ENCODE measurements at places on chromosomes 4 and X. TPM values are rescaled to one million over a fixed set of nuclear protein-coding genes. Genes with fewer than 3 reads are reported as not detected.

GRCh38 chr4:187480146-187481145 is 515.1 kb upstream of the ZFP42 start:
- DNase-seq = peak; percentile 47

The CFAP299 gene
- not detected for total RNA-seq

The GPR119 gene
- total RNA-seq = 1.2 TPM

DNA sequence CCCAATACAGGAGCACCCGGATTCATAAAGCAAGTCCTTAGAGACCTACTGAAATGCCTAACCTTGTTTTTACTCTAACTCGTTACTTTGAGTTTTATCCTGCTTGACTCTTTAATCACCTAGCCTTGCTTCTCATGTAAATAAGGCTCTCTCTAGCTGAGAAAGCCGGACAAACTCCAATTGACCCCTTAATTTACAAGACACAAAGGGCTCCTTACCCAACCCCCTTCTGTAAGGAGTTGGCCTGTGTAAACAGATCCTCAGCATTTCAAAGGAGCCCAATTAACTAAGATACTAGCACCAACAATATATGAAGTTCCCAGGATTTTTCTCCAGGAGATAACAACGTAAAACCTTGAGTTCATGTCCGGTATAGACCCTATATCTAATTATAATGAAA is 61.7 kb downstream of the CT47B1 start:
- DNase-seq = no peak

- no peak for DNase-seq
Measured at GRCh38 chr4:19167311-19167710, 1084.4 kb upstream of the SLIT2 start.

The TMEM271 gene
- total RNA-seq = 0.91 TPM

- DNase-seq = no peak
Measured at GRCh38 chrX:25004485-25005032, 11.2 kb downstream of the ARX start.

- peak; percentile 28 for DNase-seq
Measured at GRCh38 chr4:76504613-76505465, 69.8 kb downstream of the SHROOM3 start.

The MAGEE2 gene
- total RNA-seq = not detected

GRCh38 chr4:173866322-173867026 is 336.4 kb upstream of the HAND2 start:
- DNase-seq = no peak
